Spleen (tissue), 13 donors: ENCODE measurements at places on chromosomes 4 and X. TPM values are rescaled to one million over a fixed set of nuclear protein-coding genes. Genes with fewer than 3 reads are reported as not detected.

USO1 gene
- polyA plus RNA-seq: 20.6 TPM

- no peak for DNase-seq
Measured at GRCh38 chr4:109913596-109914241, 1.0 kb downstream of the EGF start.

GRCh38 chrX:29257521-29257920 is 670.3 kb downstream of the IL1RAPL1 start:
- no peak for DNase-seq

GRCh38 chr4:153248641-153249198 is 44.5 kb downstream of the TRIM2 start:
- DNase-seq: peak; percentile 80

GRCh38 chr4:182189103-182189878 is 53.9 kb upstream of the TENM3 start:
- DNase-seq: no peak

IGSF1 gene
- polyA plus RNA-seq: not detected

FOXP3 gene
- polyA plus RNA-seq: 1.1 TPM

- no peak for DNase-seq
Measured at GRCh38 chr4:8152090-8152864, 6.3 kb downstream of the ABLIM2 start.

MAGEE2 gene
- polyA plus RNA-seq: 0.06 TPM

GAGE2A gene
- polyA plus RNA-seq: not detected

GRCh38 chrX:6184900-6185515 is 43.7 kb downstream of the NLGN4X start:
- no peak for DNase-seq

INTS6L gene
- polyA plus RNA-seq: 17.5 TPM

- DNase-seq: no peak
Measured at GRCh38 chr4:158384414-158384813, 137.3 kb upstream of the RXFP1 start.

DNA sequence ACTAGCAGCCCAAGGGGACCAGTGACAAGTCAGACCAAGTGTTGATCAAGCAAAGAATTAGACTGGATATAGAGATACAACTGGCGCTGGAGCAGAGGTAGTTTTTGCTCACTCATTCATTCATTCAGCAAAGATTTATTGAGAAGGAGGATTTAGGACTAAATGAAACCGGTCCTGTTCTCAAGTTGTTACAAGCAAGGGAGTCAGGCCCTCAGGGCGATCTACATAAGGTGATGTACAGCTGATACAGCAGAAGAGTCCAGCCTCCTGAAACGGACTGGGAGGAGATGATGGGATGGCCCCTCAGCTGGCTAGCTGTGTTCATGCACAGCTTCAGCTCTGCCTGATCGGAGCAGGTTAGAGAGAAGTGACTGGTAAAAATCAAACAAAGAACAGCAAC is 242.4 kb downstream of the FBXW7 start:
- DNase-seq: no peak

MAGEA2 gene
- not detected for polyA plus RNA-seq

CSAG3 gene
- 0.61 TPM for polyA plus RNA-seq

DNA sequence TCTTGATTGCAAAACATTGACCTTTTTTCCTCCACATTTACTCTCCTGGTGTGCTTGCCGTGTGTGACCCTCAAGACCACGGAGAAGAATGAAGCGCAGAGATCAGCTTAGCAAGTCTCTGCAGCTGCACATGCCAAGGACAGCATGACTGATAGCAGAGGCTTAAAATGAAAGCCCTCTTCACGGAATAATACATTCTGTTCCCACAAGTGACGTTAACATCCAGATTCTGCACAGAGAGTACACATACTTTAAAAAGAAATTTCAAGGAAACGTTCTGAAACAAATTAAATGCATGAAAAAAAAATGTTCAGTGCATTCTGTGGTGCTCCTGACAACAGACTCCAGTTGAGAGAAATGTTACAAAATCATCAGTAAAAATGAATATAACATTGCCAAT is 60.9 kb downstream of the SLC7A11 start:
- DNase-seq: no peak

SPANXC gene
- polyA plus RNA-seq: not detected

GRCh38 chrX:101232316-101232715 is 12.7 kb downstream of the DRP2 start:
- DNase-seq: no peak

DNA sequence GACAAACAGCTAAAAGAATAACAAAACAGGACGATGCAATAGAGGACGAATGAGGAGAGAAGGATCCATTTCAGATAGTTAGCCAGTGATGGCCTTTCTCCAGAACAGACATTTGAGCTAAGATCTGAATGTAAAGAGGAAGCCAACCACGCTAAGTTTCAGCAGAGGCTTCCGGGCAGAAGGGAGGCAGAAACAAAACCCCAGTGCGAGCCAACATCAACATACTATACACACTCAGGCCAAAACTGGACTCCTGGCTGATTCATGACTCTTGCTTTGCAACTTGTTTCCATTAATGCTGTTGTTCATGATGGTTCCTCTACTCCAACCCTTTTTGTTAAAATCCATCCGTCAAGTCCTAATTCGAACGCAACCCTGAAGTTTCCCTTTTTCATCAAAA is 730.3 kb downstream of the TRIML1 start:
- DNase-seq: no peak

CNGA1 gene
- polyA plus RNA-seq: 1.2 TPM
